ENCODE measurements at places on chromosomes 12 and 14. TPM values are rescaled to one million over a fixed set of nuclear protein-coding genes. Genes with fewer than 3 reads are reported as not detected.

DNA sequence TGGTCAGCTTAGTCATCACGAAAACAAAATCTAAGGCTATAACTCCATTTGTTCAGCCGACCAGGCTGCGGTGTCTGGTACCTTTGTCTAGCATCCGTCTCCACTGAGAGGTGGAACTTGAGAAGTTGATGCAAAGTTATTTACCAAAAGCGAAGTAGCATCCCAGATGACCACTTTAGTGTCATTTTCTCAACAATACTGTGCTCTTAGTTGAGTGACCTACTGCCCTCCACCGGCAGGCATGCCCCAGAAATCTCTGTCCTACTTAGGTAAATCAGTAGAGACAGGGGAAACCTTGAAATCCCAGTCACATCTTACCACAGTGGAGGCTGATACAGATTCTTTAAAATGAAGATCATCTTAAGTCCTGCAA, 1.3 kb upstream of the ST8SIA1 start:
- no peak for DNase-seq

KRT3 gene
- total RNA-seq = not detected

GRCh38 chr12:14362352-14362751, 3.1 kb upstream of the ATF7IP start:
- no peak for DNase-seq

GRCh38 chr12:107254258-107254856, 161.0 kb upstream of the CRY1 start:
- no peak for DNase-seq

- no peak for DNase-seq
Measured at GRCh38 chr14:95318399-95319311, 1.1 kb downstream of the CLMN start.

IRAK3 gene
- 1.3 TPM for total RNA-seq

DNA sequence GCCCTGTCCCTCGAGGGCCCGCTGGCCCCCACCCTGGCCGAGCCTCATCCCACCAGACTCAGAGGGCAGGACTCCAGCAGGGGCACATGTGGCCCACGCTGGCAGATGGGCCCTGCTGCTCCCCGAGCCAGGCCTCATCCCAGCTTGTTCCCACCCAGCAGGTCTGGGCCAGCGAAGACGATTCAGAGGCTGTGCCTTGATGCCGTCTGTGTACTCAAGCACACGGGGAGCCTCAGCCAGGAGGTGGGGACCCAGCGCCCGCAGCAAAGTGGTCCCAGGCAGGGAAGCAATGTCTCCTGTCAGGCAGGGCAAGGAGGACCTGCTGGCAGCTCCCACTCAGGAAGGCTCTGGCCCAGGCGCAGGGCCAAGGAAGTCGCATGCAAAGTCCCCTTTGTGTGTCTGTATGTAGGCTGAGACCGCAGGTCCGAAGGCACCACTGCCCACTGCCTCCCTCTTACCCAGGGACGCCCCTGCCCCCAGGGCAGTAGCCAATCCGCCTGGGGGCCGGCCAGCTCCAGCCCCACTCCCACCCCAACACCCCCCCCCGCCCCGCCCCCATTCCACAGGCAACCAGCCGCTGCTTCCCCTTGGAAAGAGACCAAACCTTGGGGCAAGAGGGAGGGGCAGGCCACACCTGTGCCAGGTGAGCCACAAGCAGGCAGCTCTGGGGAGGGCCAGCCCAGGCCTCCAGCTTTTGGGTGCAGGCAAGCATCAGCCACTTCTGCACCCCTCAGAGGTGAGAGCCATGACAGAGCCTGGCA, 9.4 kb downstream of the DEGS2 start:
- no peak for DNase-seq

DNA sequence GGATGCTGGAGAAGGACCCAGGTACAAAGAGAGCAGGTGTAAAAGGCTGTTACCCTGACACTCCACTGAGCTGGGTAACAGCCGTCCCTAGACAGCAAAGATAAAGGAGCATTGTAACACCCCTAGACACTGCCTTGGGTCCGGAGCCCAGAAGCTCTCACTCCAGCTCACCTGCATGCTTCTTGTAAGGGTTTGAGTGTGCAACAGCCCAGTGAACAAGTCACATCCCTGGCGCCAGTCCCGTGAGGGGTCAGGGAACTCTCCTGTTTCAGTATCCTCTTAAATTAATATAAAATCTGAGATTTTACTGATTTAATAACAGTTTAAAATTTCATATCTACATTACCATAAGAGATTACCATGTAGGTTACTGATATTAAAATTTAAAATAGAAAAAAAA, 124.8 kb upstream of the LMO3 start:
- DNase-seq = no peak

POTEG gene
- not detected for total RNA-seq

GRCh38 chr12:52415870-52416750, 10.0 kb upstream of the KRT82 start:
- DNase-seq = no peak

LRTM2 gene
- not detected for total RNA-seq

Data from right lobe of liver (tissue), 6 donors.